Ammon's horn (tissue), 1 donor: ENCODE measurements at places on chromosomes 4 and X.
A peak's percentile ranks its signal among the peaks of the same experiment; 100 is the strongest.

- no peak for DNase-seq
Measured at GRCh38 chr4:47566969-47567368, 81.9 kb downstream of the ATP10D start.

GRCh38 chrX:155880586-155881157 lies 473 bp upstream of the VAMP7 start:
- DNase-seq: no peak

DNA sequence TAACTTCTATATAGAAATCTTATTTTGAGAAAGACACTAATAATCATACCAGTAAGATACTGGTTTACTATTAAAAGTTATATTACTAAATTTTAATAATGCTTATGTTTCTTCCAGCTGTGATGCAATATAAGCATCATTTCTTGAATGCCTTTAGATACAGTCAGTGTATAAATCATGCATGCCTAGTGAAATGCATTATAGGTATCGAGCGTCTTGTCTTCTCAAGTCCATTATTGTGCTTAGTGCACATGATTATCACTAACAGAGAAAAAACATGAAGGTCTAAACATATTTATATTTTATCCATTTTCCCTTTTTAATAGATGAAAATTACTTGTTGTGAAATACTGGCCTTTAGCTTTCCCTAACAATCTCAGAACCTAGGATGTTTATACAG lies 1021.5 kb upstream of the AGA start:
- DNase-seq: no peak

GRCh38 chrX:15217161-15217560 lies 52.7 kb downstream of the ASB9 start:
- DNase-seq: no peak

GRCh38 chr4:179325181-179325580 lies 1882.9 kb upstream of the AGA start:
- no peak for DNase-seq

GRCh38 chrX:12949205-12949926 lies 25.5 kb upstream of the TMSB4X start:
- no peak for DNase-seq

- DNase-seq: no peak
Measured at GRCh38 chr4:5919571-5919970, 26.7 kb upstream of the CRMP1 start.

GRCh38 chr4:54852054-54852453 lies 194.3 kb downstream of the KIT start:
- peak; percentile 61 for DNase-seq

- DNase-seq: peak; percentile 48
Measured at GRCh38 chrX:19382555-19383145, 38.9 kb downstream of the PDHA1 start.

DNA sequence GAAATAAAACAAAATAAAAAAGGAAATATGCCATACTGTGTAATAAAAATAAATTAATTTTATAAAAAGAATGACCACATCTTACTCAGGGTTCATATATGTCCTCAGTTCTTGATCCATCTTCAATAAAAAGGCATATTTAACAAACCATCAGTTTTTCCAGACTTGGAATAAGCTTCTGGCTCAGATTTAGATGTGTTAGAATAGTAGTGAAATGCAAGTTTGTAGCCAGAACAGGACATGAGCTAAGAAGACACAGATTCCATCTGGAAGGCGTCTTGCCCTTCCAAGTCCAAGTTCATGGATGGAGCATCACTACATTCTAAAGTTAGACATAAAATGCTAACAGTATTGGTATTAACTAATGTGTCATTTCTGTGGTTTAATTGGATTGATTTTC lies 10.3 kb upstream of the LSM6 start:
- no peak for DNase-seq

GRCh38 chrX:121655276-121655675 lies 607.9 kb downstream of the GLUD2 start:
- DNase-seq: no peak

GRCh38 chrX:8390771-8391170 lies 73.9 kb upstream of the VCX3B start:
- no peak for DNase-seq

GRCh38 chr4:121717680-121718237 lies 21.0 kb upstream of the ANXA5 start:
- no peak for DNase-seq

GRCh38 chr4:3372933-3373465 lies 68.8 kb upstream of the HGFAC start:
- peak; percentile 87 for DNase-seq
